ENCODE measurements at places on chromosomes 3 and 15.

DNA sequence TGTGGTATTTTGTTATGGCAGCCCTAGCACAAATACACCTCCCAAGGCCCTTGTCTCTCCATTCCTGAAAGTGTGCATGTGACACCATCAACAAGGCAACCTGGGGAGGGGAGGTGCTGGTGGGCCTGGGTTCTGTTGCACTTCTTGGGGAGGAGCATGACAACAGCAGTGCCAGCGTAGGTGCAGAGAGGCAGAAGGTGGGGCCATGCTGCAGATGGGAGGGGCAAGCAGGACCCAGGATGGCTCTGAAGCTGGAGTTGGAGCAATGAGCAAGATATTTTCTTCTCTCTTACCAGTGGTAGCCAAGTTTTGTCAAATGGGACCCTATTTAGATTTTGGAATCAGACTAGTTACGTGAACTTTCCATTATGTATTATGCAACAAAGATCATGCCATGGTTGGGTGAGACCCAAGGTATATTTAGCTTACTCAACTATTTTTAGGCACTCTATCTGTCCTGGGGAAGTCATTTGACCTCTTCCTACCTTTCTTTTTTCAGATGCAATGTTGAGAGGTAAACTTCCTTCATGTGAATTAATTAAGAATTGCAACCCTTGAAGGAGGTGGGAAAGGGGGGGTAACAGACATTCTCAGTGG, 3.4 kb downstream of the FYCO1 start:
- no peak for DNase-seq

GRCh38 chr3:10366651-10367101, 45.8 kb upstream of the SEC13 start:
- DNase-seq, result peak; percentile 39

GRCh38 chr3:152518346-152518745, 249.6 kb downstream of the MBNL1 start:
- DNase-seq, result no peak

DNA sequence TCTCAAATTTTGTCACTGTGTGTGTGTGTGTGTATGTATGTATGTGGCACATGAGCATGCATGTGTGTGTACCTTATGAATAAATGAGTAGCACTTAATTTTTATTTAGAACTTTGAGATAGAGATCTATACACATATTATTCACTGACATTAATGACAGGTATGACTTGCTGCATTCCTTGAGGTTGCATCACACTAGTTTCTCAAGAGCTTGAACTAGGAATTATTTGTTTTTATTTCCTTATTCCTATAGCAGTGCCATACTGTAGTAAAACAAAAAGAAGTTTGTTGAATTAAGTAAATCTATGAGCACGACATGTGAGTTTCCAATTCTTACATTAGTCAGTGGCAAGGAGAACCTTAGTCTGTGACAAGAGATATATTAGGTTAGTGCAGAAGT, 943.9 kb downstream of the ROBO1 start:
- no peak for DNase-seq

DNA sequence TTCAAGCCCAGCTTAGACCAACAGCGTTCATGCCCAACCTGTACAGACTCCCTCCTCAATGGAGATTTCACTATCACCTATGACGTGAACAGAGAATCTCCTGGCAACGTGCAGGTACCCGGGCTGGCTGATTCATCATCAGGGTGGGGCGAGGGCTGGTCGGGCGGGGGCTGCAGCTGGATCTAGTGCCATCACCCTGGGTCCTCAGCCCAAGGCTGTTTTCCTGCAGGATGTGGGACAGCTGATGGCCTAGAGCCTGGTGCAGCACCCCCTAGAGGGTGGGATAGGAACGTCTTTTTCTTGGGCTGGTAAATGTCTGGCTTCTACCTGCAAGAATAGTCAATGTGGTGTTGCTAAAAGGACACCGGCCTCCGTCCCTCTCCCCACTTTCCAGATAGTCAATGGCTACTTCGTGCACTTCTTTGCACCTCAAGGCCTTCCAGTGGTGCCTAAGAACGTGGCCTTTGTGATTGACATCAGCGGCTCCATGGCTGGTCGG, 4.4 kb downstream of the ITIH3 start:
- DNase-seq, result no peak

GRCh38 chr3:35523074-35523473, 116.3 kb upstream of the ARPP21 start:
- DNase-seq, result no peak

GRCh38 chr15:28933710-28934445, 48.1 kb downstream of the APBA2 start:
- DNase-seq, result no peak

DNA sequence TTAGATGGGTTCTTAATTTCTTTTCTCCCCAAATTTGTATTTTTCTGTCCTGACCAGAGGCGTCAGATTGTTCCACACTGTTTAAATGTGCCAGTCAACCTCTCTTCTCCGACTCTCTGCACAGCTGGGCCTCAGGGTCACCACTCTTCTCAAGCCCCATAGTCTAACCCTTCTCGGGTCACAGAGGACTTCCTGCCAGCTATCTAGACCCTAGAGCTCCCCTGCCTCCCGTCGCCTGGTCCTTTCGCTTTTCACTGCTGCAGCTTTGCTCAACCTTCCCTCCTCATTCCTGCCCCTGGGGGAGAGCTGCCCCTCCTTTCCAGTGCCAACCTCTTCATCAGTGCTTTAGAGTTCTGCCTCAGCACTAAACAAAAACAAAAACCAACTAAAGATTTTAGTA, 151.7 kb downstream of the ATG7 start:
- no peak for DNase-seq

DNA sequence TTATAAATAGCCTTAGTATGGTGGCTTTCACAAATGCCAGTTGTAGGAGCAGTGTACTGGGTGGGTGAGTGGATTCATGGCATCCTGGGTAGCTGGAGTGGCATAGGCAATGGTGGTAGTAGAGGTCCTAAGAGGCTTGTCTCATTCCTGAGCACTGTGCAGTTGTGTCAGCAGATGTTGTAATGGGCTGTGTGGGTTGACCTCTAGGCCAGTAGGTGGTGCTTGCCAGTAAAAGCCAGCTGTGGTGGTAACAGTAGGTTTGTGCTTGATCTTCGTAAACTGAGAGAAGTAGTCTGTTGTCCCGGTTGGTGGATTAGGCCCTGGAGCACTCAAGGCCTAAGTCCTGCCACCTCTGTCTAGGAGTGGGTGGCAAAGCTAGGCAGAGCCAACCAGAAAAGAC, 149.7 kb upstream of the SUCLG2 start:
- DNase-seq, result no peak

DNA sequence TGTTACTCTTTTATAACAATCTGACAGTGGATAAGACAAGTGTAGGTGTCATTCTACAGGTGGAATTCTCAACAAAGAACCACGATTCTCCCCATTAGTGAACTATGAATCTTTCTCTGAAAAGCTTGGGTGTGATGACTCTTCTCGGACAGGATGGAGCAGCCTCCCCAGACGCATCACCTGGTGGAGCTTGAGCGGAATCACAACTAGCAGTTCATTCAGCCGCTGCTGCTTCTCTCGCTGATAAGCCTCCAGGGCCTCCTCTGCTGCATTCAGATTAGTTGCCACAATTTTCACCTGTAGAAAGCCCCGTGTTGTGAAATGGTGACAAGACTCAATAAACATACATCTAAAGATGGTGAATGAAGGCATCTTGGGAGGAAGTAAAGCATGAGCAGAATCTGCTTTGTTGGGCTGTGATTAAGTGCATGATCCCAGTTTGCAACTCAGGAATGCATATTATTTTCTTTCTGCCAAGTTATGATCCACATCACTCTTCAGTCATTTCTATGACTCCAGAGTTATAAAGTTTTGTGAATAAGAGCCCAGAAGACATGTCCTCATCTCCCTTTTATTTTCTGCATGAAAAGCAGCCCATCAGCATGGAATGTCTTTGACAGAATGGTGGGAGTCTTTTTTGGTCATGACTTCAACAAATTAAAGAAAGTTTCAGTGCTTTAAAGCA, 93.6 kb downstream of the BOC start:
- no peak for DNase-seq

- DNase-seq, result no peak
These were observed 2.0 kb downstream of the ATP2C1 start for GRCh38 chr3:130895690-130896488.

DNA sequence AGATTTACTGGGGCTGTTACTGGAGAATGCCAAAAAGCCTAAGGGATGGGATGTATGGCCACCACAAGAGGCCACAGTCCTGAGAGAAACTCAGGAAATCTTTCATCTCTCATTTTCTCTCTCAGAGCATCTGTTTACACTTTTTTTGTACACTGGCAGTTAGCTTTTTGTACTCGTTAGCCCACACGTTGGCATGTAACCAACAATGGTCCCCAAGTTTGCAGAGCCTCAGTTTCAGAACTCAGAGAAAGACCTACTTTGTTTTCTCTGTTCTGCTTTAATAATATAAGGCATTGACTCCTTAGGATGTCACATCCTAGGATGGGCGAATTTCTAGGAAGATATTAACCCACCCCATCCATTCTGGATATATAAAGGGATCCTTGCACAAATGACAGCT, 183.5 kb downstream of the SUCNR1 start:
- no peak for DNase-seq

GRCh38 chr15:64341961-64342360, 14.0 kb downstream of the CSNK1G1 start:
- no peak for DNase-seq

DNA sequence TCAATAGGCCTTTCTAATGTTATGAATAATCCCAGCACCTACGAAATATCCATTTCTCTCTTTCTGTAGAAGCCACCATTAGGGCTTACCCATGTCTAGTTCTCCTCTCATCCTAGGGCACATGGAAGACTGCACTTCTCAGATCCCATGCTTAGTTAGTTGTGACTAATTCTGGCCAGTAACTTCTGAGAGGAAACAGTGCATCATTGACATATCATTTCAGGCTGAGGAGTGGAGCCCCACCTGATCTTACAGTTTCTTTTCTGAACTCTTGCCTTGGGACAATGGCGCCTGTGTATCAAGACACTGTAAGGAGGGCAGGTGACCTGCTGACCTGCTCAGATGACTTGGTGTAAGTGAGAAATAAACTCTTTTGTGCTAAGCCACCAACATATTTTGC, 39.4 kb upstream of the TBL1XR1 start:
- DNase-seq, result no peak

DNA sequence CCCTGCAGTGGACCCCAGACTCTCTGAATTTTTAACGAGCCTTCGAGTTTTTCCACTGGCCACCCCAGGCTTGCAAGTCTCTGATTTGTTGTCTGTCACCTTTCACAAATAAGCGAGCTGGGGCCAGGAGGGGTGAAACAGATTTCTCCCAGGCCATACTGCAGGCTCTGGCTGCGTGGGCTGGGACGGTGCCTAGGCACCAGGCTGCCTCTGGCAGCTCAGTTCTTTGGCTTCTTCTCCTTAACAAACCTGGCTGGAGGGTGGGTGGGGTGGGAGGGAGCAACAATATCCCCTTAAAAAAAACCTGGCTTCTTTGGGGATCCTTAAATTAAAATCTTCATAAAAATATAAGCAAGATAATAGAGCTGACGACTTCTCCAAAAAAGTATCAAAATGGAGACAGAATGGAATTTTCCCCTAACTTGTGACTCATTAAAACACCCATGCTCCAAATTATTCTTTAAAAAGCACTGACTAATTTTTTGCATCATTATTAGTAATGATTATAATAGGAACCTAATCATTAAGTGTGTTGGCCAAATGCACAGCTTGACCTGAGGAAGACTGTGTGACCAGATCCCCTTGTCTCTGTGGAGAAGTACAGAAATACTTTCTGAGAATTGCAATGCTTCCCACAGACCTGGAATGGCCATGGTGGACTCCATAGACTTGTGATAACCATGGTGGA, 84.1 kb downstream of the SNRK start:
- DNase-seq, result no peak

DNA sequence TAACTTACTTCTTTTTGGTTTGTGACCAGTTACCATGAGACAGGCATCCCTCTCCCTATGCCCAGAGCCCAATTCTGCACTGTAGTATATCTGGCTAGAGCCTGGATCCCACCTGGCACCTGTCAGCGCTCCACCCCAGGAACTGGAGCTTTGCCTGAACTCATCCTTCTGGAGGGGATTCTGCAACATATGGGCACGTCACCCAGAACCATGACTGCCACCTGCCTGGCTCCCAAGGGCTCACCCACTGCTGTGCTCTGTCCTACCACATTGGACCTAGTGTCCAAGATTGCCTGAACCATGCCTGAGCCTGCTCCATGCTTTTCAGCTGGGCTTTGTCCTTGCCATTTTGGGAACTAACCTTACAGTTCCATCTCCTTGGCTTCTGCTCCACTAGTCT, 21.1 kb upstream of the GAP43 start:
- DNase-seq, result no peak

GRCh38 chr15:88656760-88657221, 18.0 kb downstream of the ISG20 start:
- DNase-seq, result no peak

- no peak for DNase-seq
These were observed 12.1 kb downstream of the TBC1D2B start for GRCh38 chr15:78065284-78065872.

- DNase-seq, result no peak
These were observed 13.7 kb downstream of the PLEKHO2 start for GRCh38 chr15:64855205-64855975.

GRCh38 chr3:55061720-55062034, 133.8 kb upstream of the LRTM1 start:
- no peak for DNase-seq

GRCh38 chr3:53593611-53594010, 99.2 kb downstream of the CACNA1D start:
- no peak for DNase-seq

- no peak for DNase-seq
These were observed 52.5 kb downstream of the CYP11A1 start for GRCh38 chr15:74314795-74315438.

- no peak for DNase-seq
These were observed 1.0 kb upstream of the DLL4 start for GRCh38 chr15:40927873-40928806.

DNA sequence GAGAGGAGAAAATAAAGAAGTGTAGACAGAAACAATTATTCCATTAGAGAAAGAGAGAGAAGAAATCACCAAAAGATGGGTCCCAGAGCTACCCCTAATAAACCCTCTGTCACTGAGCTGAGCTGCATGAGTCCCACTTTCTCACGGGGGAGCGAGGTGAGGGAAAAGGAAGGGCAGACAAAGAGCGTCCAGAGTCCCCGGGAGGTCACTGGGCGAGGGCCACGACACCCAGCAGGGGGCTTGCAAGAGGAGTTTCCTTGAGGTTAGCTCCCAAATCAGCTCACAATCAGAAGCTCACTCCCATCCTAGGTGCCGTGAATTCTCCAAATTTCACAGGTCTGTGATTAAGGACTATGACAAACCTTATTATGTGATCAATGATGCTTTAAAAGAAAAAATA, 62.3 kb downstream of the XXYLT1 start:
- no peak for DNase-seq

GRCh38 chr3:124234852-124235252, 242.9 kb upstream of the ROPN1 start:
- DNase-seq, result no peak

GRCh38 chr3:151787626-151788025, 26.3 kb upstream of the AADAC start:
- DNase-seq, result no peak

All from stimulated activated CD4-positive, alpha-beta T cell treated with anti-CD3 and anti-CD28 coated beads, Interleukin-4, amount 100 ng/mL, for 1 hour (primary cell).